NCI-H1417 treated with DMSO at 0.1 percent for 48 hours (cell line): ENCODE measurements at places on chromosomes 1 and 21.

- no peak for DNase-seq
Observed at GRCh38 chr21:41924368-41924754, 29.5 kb downstream of the C2CD2 start.

DNA sequence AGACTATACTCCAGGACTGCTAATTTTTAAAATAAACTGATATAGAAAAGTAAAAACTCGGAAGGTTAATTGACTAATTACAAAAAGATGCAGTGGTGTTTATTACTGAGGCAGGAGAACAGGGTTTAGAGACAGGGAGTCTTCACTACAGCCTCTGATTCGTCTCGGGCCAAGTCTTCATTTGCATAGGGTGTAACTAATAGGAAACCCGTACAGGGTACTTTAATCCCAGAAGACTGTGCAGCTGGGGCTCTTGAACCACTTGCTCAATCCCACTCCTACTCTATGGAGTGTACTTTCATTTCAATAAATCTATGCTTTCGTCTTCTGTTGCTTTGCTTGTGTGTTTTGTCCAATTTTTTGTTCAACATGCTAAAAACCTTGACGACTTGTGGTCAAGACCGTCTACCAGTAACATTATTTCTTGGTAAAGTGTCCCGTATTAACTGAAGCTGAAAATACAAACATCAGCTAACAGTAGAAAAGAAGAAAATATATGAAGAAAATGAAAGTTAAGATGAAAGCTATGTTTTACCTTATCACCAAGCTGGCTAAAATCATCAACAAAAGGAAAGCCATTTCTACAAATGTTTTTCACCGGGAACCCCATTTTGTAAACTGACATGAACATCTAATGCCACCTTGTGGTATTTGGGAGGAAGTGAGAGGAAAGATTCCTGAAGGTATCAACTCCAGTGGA is 8.0 kb downstream of the SDHB start:
- DNase-seq: no peak

GRCh38 chr1:186183970-186184628 is 191.0 kb downstream of the TPR start:
- DNase-seq: no peak

- no peak for DNase-seq
Observed at GRCh38 chr21:33401630-33401992, 1.6 kb upstream of the IFNGR2 start.

- no peak for DNase-seq
Observed at GRCh38 chr1:223739366-223740037, 27.2 kb downstream of the CAPN2 start.

GRCh38 chr1:30927448-30927847 is 18.9 kb upstream of the SDC3 start:
- no peak for DNase-seq

- no peak for DNase-seq
Observed at GRCh38 chr1:23242414-23242813, 25.1 kb upstream of the HTR1D start.

GRCh38 chr1:175597969-175598765 is 145.2 kb downstream of the TNR start:
- DNase-seq: no peak
